Activated gamma-delta T cell (primary cell): ENCODE measurements at places on chromosomes 16 and 17.

DNA sequence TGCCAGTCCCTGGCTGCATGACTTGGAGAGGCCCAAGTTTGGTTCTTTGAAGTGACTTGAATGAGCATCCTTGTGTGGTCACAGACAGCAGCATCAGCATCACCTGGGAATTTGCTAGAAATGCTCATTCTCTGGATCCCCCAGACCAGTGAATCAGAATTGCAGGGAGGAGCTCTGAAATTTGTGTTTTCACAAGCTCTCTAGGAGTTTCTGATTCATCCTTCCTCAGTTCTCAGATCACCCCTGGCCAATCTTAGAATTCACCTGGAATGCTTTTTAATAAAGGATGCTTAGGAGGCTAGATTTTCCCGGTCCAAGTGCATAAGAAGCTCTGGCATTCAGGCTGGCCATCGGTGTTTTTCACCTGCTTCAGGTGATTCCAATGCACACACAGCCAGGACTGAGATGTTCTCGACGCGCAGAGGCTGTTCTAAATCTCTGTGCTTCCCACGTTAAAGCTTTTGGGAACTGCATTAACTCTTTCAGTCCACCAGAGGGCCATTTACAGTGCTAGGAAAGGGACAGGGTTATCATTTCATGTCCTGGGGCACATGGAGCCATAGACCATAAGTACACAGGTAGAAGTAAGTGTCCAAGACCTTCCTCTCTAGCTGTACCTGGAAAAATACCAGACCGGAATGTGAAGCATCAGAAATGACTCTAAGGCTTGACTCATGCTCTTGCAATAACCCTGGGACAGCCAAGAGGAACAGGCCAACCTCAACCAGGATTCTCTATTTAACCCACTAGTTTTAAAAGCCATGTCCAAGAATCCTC is 85.7 kb upstream of the XYLT1 start:
- DNase-seq = no peak

- DNase-seq = no peak
These were observed 585 bp downstream of the MLKL start for GRCh38 chr16:74700116-74700437.

GRCh38 chr16:85394456-85395206 is 218.5 kb upstream of the GSE1 start:
- DNase-seq = no peak

- no peak for DNase-seq
These were observed 18.8 kb downstream of the CLUAP1 start for GRCh38 chr16:3519581-3519980.

DNA sequence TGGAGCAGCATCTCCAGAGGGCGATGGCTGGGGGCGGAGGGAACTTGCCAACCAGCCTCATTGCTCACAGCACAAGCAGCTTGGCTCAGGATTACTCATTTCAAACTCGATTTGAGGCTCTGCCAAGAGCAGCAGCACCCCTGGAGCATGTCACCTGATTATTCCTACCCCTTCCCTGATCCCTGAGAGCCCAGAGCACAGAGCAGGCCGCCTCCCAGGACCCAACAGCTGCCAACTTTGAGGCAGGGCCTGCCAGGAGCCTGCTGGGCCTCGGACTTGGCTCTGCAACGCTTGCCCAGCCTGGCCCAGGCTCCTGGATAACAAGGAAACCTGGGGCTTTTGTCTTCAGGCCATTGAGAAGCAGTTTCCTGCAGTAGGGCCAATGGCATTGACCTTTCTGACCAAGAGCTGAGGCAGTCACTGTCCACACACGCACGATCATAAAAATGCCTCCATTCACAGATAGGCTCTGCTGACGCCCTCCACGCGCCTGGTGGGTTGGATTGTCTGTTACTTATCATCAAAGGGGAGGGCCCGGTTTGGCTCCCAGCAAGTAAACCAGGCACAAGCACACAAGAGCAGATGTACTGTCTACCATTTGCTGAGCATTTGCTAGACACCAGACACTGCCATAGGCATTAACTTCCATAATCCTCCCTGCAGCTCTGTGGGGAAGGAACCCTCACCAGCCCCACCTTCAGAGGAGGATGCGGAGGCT is 406.6 kb upstream of the EEF2KMT start:
- no peak for DNase-seq
